Naive thymus-derived CD8-positive, alpha-beta T cell (primary cell): ENCODE measurements at places on chromosomes 4 and X.

DNA sequence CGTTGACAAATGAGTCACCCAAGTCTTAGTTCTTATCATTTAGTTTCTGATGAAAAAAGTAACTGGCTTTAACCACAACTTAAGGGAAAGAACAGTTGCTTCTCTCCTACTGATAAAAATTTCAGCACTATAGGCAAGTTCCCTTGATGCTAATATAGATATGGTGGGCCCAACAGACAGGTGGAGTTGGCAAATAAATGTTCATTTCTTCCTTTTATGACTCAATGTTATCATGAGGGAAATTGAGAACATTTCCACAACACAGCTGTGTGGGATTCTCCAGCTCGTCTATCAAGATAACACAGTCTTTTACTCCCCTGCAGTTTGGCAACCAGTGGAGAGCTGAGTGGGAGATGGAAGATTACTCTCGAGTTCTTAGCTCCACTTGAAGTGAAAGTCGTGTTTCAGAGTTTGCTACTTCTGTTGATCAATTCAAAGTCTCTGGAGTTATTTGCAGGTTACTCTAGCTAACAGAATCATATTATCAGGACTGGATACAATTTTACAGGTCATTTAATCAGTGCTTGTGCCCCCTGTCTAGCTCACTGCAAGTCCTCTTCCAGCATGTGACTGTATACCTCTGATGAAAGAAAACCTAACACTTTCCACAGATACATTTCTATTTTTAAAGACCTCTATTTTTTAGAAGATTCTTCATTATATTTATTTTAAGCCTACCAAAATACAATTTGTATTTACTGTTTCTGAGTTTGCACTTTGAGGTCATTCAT, 270.6 kb upstream of the GK2 start:
- no peak for DNase-seq

- DNase-seq: no peak
These were observed 15.5 kb downstream of the MCF2 start for GRCh38 chrX:139692506-139692849.

DNA sequence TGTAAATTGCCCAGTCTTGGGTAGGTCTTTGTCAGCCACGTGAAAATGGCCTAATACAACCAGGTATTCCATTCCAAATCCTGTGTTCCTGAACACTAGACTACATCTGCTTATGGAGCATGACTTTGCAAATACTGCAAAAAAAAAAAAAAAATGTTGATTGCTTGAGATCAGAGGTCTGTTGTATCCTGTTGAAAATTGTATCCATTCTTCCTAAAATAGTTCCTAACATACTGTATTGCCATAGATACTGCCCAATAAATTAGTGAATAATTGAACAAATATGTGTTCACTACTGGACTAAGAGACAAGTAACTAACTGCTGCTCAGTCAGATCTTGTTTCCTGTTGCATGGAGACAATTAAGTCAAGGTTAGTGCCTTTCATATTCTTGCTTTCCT, 164.3 kb upstream of the PABPC4L start:
- DNase-seq: no peak

- DNase-seq: no peak
These were observed 157.9 kb downstream of the DHRSX start for GRCh38 chrX:2342874-2343273.

GRCh38 chr4:127975121-127975770, 10.0 kb downstream of the ABHD18 start:
- no peak for DNase-seq

GRCh38 chr4:8610858-8611616, 18.5 kb downstream of the CPZ start:
- no peak for DNase-seq

DNA sequence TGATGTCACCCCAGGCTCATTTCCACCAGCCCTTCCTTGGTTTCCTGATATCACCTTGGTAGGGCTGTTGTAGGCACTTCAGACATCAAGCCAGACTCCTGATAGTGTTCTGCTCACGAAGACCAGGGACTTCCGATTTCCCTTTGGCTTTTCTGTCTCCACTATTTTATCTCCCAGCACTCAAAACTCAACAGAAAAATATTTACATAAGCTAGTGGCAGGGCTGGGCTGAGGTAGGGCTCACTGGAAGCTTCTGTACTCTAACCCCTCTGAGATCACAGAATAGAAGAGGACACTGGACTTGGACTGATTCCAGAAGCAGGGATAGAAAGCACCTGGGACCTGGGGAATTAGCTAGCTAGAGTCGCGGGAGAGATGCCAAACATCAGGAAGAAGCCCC, 34.4 kb upstream of the EFNB1 start:
- no peak for DNase-seq

- DNase-seq: no peak
These were observed 4.5 kb downstream of the FAM47E start for GRCh38 chr4:76256032-76256431.

DNA sequence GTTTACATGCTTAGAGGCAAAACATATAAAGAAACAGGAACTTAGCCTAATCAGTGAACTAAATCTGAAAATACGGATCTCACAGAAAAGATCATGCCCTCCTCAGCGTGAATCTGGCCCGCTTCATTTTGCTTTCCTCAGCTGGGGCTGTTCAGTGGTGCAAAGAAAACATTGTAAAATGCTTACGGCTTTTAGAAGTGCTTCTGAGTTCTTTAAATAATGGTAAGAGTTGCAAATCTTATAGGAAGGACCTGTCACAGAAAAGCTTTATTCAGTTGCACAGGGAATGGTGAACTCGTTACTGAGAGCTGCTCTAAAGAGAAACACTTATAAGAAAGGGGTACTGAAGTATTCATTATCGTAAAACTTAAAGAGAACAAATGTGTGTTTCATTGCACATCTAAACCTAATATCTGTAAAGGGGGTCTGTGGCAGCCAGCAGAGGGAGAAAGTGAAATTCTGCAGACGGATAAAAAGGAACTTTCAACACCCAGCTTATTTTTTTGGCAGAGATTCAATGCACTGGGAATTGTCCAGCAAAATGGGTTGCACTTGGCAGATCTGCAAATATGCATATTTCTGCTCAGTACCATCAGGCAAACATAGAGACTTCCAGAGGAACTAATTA, 139.2 kb upstream of the ANK2 start:
- no peak for DNase-seq

DNA sequence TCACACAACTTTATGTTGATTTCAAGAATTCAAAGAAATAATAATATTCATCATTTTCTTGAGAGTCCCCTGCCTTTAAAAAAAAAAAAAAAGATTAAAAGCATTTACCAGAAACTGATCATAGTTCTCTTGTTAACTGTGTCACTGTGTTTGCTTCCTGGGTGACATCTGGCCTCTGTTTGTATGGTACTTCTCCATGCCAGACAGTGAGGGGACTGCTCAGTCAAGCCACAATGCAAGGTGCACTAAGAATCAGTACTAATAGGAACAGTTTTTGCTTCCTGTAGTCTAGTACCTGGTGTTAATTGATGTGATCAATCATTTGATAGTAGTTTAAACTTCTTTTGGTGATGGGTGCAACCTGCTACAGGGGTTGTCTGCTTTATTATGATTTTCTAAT, 77.5 kb downstream of the PHOX2B start:
- DNase-seq: no peak

DNA sequence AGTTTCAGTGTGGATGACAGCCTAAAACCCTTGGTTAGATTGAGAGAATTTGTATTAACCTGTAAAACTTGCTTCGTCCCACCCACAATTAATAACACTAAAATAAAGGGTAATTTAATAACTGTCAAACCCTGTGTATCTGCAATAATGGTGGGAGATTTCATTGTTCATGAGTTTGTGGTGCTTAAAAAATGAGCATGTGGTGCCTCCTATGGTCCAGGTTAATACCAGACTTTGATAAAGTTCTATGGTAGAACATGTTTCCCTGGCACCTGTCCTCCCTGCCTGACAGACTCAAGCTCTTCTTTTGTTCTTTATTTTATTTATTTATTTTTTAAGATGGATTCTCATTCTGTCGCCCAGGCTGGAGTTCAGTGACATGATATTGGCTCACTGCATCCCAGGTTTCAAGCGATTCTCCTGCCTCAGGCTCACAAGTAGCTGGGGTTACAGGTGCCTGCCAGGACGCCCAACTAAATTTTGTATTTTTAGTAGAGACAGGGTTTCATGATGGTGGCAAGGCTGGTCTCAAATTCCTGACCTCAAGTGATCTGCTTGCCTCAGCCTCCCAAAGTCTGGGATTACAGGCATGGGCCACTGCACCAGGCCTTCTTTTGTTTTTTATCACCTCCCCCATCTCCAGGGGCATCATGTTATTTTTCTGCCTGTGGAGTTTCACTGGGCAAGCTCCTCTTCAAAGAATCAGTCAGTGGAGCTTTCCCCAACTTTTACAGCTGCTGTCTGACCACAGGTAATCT, 289.2 kb downstream of the NR3C2 start:
- DNase-seq: no peak

GRCh38 chrX:6568031-6568430, 33.1 kb upstream of the VCX3A start:
- no peak for DNase-seq

- no peak for DNase-seq
These were observed 98.3 kb downstream of the FAM47B start for GRCh38 chrX:35040871-35041270.

DNA sequence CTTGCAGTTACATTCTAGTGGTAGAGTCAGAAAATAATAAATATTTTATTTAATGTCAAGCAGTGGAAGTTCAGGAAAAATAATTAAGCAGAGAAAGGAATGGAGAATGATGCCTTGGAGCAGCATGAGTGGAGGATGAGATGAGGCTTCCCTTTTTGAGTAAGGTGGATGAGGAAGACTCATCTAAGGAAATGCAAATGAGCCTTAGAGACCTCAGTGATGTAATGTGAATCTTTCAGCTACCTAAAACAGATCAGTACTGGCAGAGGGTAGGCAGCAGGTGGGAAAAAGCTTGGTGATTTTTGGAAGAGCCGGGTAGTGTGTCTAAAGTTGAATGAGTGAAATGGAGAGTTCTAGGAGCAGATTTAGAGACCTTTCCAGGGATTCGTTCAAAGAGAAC, 118.2 kb downstream of the GRID2 start:
- no peak for DNase-seq
